ENCODE measurements at places on chromosomes 5 and 9.

DNA sequence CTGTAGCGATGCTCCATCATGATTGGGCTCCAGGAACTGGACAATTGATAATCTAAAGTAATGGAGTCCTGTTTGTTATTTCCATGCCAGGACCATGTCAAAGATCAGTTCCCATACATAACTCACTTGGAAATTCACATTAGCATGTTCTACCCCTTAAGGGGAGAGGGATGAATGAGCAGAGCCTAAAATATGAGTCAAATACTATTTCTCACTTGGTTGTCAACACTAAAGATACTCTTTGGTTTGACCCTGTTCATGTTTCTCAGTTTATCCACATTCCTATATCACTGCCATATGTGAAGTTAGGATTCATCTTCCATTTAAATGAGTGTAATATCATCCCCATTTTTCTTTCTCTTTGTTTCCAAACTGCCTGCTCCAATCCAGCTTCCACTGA is 321.6 kb upstream of the PAPPA start:
- no peak for DNase-seq

DNA sequence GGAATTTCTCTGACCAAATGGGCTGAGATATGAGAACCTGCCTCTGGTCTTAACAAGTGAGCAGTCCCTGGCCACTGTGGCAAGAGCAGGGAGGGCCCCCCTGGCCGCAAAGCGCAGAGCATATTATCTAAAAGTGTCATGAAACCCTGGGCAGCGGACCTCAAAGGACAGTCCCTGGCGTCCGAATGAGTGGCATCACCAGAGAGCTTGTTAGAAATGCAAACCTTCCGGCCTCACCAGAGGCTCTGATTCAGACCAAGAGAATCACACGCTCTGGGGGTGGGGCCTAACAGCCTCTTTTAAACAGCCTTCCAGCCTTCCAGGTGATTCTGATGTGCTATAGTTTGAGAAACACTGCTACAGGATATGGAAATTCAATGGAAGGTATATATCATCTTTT is 10.9 kb downstream of the PTPN3 start:
- DNase-seq, result no peak

DNA sequence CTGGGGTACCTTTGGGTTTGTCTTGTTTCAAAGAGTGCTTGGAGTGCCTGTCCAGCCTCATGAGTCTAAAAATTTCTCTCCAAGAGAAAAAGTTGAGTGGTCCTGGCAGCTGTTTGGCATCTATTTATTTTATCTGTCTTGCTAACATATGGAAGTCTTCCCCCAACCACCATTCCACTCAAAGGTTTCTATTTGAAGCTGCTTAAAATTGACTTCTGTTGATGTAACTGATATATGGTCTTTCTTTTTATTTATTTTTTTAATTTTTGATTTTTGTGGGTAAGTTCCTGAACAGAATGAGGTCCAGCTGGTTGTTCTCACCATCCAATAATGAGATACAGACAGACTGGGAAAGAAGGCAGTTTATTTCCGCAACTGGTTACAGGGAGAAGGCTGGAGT is 178.7 kb upstream of the SGCD start:
- no peak for DNase-seq

- no peak for DNase-seq
These were observed 106.8 kb downstream of the DMRT2 start for GRCh38 chr9:1156794-1157550.

DNA sequence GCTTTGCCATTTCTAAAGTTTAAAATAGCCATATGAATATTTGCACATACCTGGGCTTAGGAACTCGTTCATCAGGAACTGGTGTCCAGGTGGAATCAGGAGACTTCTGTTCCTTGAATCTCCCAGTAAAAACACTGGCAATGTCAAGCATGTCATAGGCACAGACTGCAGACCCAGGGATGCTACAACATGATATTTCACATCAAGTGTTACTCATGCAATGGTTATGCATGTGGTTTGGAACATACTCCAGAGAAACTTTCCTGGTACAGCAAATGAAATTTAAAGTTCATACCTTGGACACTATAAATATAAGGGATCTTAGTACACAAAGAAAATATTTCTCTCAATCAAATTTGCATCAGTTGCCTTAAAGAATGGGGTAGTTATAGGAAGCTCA is 92.2 kb downstream of the SEMA6A start:
- no peak for DNase-seq

- no peak for DNase-seq
These were observed 35.7 kb upstream of the LURAP1L start for GRCh38 chr9:12739014-12739652.

- no peak for DNase-seq
These were observed 41.2 kb downstream of the WDR36 start for GRCh38 chr5:111133436-111133751.

DNA sequence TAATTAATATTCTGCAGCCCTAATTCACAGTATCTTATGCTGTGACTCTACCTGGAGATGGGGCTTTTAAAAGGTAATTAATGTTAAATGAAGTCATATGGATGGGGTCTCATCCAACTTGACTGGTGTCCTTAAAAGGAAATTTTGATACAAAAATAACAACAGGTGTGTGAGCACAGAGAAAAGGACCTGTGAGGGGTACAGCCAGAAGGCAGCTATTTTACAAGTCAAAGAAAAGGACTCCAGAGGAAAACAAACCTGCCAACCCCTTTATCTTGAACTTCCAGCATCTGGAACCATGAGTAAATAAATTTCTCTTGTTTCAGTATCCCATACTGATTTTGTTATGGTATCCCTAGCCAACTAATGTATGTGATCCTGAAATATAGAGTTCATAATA is 250.3 kb downstream of the TMEM232 start:
- no peak for DNase-seq

All from stimulated activated CD8-positive, alpha-beta memory T cell treated with anti-CD3 and anti-CD28 coated beads, Interleukin-4, amount 100 ng/mL, for 1 hour (primary cell).